ENCODE measurements at places on chromosomes 1 and 21.
A peak's percentile ranks its signal among the peaks of the same experiment; 100 is the strongest.

- DNase-seq, result no peak
These were observed 221.2 kb downstream of the SLC35F3 start for GRCh38 chr1:234125714-234126113.

GRCh38 chr1:78355656-78356055 is 135.1 kb upstream of the PTGFR start:
- DNase-seq, result no peak

- DNase-seq, result no peak
These were observed 406.6 kb upstream of the CAMK1G start for GRCh38 chr1:209176866-209177430.

DNA sequence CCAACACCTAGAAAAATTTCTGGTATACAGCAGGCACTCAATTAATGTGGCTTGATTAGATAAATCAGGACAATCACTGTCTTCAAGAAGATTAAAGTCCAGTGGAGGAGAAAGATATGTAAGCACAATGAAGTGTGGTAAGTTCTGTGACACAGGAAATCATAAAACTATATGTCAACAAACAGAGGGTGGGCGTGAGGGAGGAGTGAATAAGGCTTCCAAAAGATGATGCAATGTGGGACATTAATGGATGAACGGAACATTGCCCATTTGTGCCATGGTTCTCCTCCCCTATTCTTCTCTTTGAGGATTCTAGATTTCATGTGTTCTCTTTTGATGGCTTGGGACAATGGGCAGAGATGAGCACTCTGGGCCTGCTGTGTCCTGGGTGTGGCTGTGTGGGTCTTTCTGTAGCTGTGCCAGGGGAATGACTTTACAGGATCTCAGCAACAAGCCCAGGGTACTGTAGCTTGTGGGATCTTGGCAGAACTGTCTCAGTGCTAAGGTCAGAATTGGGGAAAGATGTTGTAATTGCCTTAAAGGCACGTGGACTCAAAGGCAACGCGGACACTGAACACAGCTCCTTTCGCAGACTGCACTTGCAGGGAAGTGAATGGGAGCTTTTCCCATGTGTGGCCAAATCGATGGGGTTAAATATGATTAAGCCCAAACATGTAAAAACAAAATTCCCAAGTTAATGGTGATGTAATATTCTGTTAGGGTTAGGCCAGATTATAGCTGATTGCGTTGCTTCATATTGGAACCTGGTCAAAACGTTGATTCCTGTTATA is 366.9 kb downstream of the TGFB2 start:
- no peak for DNase-seq

GRCh38 chr1:118217141-118217838 is 32.3 kb upstream of the SPAG17 start:
- no peak for DNase-seq

DNA sequence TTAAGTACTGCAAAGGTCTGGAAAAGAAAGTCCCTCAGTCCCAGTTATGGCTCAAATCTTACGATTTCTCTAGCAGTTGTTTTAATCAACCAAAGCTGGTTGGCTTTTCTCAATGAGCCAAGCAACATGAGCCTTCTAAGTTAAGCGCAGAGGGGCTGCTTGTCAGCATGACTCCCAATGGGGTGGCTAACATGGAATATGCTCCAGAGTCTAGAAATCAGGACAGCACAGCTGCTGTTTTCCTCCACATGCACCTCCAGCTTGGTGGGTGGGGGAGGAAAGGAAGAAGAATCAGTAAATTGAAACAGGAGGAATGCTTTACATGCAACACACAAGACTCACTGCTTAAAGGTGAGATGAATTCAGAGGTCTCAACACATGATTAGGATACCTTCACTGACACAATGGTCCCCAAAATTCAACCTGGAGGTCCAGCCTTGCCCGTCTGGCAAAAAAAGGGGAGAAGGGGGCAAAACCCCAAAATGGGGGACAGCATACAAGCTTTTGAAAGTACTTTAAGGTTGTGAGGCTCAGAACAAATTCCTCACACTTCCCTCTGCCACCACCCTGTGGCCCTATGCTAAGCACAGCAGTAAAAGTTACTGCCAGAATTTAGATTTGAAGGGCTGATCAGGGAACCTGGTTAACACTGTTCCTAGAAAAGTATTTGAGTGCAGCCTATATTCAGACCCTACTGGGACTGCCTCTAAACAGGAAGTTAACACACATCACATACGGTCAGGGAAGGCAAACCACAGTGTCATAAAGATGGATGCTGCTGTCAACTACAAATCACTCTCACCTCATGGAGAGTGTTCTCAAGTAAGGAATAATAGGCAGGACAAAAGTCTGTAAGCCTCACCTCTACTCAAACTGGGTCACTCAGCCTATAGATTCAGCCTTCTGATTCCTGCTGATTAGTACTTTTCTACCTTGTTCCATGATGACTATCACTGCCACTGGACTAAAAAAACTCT is 2.6 kb downstream of the GATAD2B start:
- DNase-seq, result peak; percentile 90

DNA sequence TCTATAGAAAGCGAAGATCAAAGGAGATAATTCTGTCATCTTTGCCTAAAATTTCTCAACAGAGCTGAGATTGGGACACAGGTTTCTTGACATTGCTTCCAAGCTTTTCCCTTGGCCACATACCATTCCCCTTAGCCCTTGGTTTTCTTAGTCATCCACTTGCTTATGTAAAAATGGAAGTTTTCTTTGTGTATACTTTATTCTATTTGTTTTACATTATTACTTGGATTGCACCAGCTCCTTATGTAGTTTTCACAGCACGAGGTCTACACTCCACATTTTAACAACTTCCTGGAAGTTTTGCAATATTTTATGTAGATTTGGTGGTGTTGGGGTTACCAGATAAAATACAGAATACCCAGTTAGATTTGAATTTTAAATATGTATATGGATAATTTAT is 129.8 kb downstream of the PLA2G4A start:
- DNase-seq, result no peak

DNA sequence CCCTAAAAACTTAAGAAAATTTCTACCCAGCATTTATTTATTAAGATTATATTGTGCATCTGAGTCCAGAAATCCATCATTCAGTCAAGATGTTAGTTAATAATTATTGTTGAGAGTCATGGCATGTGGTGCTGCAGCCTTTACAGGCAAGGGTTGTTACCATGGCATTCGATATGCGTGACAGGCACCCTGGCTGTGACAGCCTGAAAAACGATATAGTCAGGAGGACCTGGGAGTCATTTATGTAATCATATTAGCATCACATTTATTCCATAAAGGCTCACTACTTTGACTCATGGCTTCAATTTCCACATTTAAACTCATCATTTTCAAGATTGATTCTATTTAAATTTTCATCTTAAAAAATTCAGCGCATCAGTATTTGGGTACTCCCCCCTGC is 68.0 kb downstream of the CACHD1 start:
- DNase-seq, result no peak

DNA sequence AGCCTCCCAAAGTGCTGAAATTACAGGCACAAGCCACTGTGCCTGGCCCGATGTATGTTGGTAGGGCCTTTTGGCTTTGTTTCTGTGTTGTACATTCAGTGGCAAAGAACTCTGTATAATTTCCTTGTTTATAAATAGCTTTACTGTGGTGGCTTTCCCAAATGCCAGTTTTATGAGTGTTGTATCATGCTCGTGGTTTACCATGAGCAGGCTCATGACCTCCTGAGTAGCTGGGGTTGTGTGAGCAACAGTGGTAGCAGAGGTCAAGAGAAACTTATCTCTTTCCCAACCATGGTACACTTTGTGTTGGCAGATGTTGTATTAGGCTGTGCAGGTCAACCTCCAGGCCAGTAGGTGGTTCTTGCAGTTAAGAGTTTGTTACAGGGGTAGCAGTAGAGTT is 420.4 kb upstream of the BEND5 start:
- DNase-seq, result no peak

DNA sequence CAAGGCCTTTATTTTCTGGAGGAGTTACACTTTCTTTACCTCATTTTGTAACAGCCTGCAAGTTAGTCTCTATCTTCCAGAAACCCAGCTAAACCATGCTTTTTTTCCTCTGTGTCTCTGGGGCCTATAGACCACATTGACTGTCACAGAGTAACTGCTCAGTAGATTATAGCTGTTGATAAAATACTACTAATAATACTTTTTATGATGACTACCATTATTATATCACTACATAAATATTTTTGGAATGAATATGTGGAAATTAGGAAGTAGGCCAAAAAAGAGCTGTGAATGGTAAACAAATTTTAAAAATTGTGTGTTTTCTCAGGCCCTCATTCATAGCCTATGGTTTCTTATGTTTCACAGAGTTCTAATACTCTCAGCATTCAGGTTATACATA is 233.1 kb upstream of the USP24 start:
- DNase-seq, result no peak

DNA sequence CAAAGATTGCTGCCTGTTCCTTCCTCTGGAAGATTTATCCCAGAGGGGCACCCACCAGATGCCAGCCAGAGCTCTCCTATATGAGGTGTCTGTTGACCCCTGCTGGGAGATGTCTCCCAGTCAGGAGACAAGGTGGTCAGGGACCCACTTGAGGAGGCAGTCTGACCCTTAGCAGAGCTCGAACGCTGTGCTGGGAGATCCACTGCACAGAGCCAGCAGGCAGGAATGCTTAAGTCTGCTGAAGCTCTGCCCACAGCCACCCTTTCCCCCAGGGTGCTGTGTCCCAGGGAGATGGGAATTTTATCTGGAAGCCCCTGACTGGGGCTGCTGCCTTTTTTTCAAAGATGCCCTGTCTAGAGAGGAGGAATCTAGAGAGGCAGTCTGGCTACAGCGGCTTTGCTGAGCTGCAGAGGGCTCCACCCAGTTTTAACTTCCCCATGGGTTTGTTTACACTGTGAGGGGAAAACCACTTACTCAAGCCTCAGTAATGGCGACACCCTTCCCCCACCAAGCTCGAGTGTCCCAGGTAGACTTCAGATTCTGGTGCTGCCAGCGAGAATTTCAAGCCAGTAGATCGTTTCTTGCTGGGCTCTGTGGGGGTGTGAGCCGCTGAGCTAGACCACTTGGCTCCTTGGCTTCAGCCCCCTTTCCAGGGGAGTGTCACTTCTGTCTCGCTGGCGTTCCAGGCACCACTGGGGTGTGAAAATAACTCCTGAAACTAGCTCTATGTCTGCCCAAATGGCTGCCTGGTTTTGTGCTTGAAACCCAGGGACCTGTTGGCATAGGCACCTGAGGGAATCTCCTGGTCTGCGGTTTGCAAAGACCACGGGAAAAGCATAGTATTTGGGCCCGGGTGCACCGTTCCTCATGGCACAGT is 51.1 kb upstream of the PDC start:
- DNase-seq, result peak; percentile 47

GRCh38 chr1:70892930-70893329 is 154.7 kb downstream of the PTGER3 start:
- no peak for DNase-seq

DNA sequence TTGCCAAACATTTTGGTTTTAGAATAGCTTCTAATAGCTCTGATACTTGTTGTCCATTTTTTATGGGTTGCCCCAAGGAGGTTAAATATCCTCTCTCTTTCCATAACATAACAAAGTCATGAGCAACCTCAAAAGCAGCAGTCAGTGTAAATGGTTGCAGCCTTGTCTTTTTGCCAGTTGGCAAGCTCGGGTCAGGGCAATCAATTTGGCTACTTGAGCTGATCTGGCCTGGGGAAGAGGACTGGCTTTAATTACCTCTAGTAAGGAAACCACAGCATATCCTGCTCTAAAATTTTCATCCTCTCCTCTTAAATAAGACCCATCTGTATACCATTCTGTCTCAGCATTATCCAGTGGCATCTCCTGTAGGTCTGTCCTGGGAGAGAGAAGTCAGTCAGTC is 21.2 kb upstream of the FMO4 start:
- no peak for DNase-seq

GRCh38 chr1:230171356-230172015 is 104.4 kb downstream of the GALNT2 start:
- DNase-seq, result no peak

DNA sequence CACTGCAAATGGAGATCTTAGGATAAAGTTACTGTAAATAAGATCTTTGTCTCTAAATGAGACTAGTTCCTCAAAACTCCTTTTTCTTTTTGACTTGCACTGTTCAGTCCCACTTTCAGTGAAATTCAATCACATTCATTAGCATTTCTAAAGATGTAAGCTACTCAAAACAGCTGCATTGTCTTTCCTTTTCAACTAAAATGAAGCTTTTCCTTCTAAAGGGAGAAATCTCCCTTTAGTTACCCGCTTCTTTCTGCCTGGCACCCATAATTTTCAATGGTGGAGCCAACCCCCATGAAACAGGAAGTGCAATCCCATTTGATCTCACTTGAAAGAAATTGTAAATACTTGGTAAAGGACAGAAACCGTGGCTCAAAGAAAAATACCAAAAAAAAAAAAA is 387.4 kb upstream of the PKN2 start:
- DNase-seq, result no peak

GRCh38 chr1:221940631-221941030 is 198.7 kb upstream of the DUSP10 start:
- DNase-seq, result no peak

- no peak for DNase-seq
These were observed 48.9 kb upstream of the ZNF326 start for GRCh38 chr1:89945852-89946476.

GRCh38 chr1:185495007-185495406 is 178.0 kb upstream of the IVNS1ABP start:
- DNase-seq, result no peak

DNA sequence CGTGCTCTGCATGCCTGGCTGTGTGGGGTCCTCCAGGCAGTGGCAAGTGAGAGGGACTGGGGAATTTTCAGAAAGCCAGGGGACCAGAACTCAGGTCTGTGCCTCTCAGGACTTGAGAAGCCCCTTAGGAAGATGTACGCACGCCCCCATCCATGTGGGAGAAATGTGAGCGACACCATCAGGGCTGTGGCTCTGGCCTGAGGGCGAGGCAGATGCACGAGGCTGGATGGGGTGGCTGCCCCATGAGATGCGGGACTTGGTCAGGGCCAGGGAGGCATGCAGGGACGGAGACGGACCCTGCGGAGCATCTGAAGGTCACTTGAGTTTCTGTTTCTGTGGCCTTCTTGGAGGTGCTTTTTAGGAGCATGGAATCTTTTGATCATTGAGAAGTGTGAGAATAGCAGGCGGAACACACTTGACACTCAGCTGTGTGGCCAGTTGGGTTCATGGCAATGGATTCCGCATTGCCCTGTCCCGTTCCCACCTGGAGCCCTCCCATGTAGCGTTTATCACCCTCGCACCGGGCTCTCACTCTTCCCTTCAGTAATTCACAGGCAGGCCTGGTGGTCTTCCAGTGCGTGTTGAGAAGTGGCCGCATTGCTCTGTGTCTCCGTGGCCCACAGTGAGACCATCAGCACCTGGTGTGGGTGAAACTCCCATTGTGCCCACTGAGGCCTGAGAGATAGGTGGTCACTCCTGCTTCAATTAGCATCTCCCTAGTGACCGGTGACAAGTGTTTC is 30.7 kb upstream of the ACTRT2 start:
- DNase-seq, result no peak

- no peak for DNase-seq
These were observed 125.3 kb upstream of the HMGB4 start for GRCh38 chr1:33738536-33738935.

- DNase-seq, result no peak
These were observed 18.3 kb upstream of the EFHD2 start for GRCh38 chr1:15391366-15391765.

DNA sequence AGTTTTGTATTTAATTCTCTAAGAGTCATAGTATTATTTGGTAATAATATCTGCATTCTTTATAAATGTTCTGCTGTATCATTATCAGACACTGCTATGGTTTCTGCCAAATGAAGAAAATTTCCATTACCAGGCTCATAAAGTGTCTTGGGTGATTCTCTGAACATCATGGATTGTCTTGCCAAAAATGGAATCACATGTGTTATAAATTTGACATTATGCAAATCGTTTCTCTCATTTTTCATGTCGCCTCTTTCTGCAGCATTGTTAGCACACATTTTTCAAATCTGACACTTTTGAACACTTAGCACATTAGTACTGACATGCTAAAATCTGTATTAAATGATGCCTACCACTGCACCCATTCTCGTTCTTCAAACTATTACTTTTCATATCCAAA is 74.2 kb upstream of the NEK7 start:
- no peak for DNase-seq
